ENCODE measurements at places on chromosomes 16 and 17.

DNA sequence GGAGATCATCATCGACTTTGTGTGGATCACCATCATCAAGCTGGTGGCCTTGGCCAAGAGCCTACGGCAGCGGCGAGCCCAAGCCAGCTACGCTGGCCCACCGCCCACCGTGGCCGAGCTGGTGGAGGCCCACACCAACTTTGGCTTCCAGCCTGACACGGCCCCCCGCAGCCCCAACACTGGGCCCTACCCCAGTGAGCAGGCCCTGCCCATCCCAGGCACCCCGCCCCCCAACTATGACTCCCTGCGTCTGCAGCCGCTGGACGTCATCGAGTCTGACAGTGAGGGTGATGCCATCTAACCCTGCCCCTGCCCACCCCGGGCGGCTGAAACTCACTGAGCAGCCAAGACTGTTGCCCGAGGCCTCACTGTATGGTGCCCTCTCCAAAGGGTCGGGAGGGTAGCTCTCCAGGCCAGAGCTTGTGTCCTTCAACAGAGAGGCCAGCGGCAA is 72.5 kb downstream of the COG7 start:
- no peak for DNase-seq

DNA sequence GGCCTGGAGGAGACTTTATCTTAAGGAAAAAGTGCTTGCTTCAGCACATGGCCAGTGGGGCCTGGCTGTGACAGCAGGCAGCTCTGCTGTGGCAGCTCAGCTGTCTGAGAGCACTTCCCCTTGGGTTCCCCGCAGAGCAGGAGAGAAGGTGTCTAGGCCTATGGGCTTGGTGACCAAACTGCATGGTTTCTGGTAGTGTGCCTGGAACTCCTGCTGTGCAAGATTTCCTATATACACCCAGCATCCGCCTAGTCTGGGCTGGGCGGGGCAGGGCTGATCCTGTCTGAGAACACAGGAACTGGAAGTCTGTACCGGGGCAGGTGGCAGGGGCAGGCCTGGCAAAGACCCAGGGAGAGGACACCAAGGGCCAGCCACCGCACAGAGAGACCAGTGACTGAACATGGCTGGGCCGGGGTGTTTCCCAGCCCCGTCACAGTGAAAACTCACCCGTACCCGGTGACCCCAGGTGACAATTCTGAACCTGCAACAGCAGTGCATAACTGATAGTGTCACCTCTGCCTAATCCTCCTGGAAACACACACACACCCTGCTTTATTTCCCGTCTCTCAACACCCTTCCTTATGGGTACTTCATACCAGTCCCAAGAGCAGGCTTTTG is 39.3 kb downstream of the CHD9 start:
- DNase-seq = no peak

- DNase-seq = no peak
Measured at GRCh38 chr16:17658881-17659280, 188.1 kb upstream of the XYLT1 start.

GRCh38 chr17:75808905-75809621 is 24.5 kb downstream of the UNK start:
- no peak for DNase-seq

DNA sequence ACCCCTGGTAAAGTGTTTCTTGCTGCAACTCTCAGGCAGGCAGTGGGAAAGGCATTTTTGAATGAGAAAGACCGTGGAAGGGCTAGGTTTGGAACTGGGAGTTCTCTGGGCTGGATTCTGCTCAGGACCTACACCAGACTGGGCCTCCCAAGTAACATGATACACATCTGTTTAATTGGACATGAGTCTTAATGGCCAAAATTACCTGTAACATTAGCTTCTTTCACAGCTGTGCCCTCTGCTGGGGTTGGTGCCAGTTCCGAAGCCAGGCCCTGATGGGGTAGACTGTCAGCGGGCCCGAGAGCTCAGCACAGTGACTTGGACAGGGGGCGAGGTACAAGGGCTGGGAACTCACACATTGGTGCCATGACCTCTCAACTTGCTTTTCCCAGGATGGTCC is 118.9 kb upstream of the IRX3 start:
- no peak for DNase-seq

DNA sequence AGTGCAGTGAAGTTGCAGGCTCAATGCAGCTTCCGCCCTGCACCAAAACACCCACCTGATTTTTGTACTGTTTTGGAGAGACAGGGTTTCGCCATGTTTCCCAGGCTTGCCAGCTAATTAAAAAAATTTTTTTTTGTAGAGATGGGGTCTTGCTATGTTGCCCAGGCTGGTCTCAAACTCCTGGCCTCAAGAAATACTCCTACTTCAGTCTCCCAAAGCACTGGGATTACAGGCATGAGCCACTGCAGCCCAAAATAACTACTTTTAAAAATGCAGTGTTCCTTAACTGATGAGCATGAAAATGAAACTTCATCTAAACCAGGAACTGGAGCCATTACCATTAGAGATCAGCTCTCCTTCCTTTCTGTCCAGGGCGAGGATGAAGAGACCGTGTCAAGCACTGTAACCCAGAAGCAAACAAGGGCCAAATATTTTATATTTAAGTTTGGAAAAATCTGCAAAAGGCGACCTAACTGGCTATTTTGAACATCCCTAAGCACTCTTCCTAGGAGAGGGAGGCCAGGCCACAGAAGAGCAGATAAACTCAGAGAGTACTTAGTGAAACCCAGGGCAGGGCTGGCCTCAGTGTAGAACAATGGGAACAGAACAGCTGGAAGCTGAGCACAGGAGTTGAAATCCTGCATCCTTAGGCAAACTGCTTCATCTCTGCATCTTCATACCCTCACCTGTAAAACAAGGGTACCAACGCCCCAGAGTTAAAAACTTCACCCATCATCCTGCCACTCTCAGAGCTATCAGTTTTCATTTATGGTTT is 24.0 kb downstream of the CREBBP start:
- DNase-seq = no peak

GRCh38 chr17:29549177-29549923 is 17.5 kb downstream of the ABHD15 start:
- no peak for DNase-seq

Data from stimulated activated CD4-positive, alpha-beta T cell treated with anti-CD3 and anti-CD28 coated beads, Interleukin-1b, Interleukin-23, amount 100 ng/mL, for 24 hours (primary cell).